ENCODE measurements at places on chromosomes 16 and 17. TPM values are rescaled to one million over a fixed set of nuclear protein-coding genes. Genes with fewer than 3 reads are reported as not detected.
A peak's percentile ranks its signal among the peaks of the same experiment; 100 is the strongest.

Gene ASGR2
- total RNA-seq: not detected

Gene CSNK1D
- 110 TPM for total RNA-seq

DNA sequence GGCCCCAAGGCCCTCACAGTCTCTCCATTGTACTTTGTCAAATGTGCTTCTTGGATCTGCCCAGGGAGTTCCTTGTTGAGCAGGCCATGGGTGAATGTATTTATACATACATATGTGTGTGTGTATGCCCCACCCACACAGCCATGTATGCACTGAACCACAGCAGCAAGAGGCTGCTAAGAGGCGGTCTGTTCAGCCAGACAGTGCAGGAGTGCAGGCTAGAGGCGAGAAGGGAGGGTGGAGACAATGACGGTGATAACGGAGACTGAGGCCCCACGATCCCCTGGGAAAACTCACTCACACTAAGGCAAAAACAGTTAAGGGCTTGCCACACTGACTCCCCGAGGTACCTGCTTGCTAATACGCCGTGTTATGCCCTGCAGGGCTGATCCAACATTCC, 151.0 kb upstream of the CDC42EP4 start:
- no peak for DNase-seq

DNA sequence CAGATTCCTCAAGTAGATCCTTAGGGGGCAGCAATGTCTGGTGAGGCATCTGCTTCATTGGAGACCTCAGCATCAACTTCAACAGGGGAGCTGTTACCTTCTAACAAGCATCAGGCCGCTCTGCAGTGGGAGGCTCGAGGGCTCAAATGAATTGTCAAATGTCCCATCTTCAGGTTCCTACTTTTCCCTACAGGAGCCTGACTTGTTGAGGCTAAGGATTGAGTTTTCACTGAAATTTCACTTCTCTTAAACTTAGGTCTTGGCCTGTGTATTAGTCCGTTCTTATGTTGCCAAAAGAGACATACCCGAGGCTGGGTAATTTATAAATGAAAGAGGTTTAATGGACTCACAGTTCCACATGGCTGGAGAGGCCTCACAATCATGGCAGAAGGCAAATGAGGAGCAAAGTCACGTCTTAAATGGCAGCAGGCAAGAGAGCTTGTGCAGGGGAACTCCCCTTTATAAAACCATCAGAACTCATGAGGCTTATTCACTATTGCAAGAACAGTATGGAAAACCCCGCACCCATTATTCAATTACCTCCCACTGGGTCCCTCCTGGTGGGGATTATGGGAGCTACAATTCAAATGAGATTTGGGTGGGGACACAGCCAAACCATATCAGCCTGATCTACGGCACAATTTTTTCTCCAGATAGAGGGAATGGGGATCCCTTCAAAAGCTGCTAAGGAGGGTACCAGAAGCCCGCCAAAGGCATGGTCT, 5.1 kb upstream of the CD300LD start:
- no peak for DNase-seq

Gene ITGAX
- 30.3 TPM for total RNA-seq

GRCh38 chr17:60327134-60327900, 64.6 kb downstream of the USP32 start:
- no peak for DNase-seq

DNA sequence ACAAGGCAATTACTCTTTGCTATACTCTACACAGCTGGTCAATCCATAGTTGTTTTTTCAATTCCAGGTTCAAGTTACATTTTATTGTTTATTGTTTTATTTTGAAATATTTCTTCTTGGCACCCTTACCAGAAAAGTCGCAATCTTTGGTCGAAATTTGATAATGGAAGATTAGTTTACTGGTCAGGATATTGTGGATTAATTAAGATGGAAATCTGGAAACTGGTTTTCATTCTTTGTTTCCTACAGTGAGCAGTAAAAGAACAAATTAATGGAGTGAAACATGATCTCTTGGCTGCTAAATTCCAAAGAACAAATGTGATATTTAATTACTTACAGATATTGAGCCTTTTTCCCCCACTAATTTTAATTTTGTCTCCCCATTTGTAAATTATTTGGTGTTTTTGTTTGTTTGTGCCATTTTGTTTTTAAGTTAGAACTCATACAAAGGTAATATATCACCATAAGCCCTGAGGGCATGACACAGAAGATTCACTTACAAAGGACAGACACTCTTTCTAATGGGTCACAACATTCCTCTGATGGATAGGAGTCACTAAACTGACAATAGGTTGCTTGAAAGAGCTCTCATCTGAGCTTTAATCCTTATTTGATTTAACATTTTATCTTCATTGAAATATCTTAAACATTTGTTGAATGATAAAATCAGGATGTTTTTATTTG, 700.2 kb downstream of the KCNJ2 start:
- no peak for DNase-seq

Gene ITGA2B
- 1.0 TPM for total RNA-seq

Gene KIF2B
- not detected for total RNA-seq

GRCh38 chr17:1727258-1727789, 2.8 kb downstream of the WDR81 start:
- no peak for DNase-seq

GRCh38 chr17:81346090-81346907, 49.0 kb upstream of the BAHCC1 start:
- DNase-seq: peak; percentile 96

DNA sequence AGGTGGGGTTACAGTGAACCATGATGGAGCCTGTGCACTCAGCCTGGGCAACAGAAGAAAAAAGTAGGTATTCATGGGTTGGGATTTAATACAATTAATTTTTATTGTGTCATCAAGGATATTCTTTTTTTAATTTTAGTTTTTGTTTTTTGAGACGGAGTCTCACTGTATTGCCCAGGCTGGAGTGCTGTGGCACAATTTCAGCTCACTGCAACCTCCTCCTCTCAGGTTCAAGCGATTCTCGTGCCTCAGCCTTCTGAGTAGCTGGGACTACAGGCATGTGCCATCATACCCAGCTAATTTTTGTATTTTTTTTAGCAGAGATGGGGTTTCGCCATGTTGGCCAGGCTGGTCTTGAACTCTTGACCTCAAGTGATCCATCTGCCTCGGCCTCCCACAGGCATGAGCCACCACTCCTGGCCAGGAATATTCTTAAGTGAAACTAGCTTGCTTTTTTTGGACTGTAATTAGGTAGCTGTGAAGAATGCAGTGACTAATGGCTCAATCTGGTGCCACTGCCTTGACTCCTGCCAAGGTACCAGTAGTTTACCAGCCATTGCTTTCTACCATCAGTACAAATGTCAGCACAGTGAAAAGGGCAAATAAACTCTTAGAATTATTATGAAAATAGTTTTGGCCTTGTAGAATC, 4.8 kb downstream of the PPM1D start:
- no peak for DNase-seq

Measured in activated CD4-positive, alpha-beta memory T cell treated with anti-CD3 and anti-CD28 coated beads for 36 hours (primary cell).